ENCODE measurements at places on chromosomes 12 and 14. TPM values are rescaled to one million over a fixed set of nuclear protein-coding genes. Genes with fewer than 3 reads are reported as not detected.

DNA sequence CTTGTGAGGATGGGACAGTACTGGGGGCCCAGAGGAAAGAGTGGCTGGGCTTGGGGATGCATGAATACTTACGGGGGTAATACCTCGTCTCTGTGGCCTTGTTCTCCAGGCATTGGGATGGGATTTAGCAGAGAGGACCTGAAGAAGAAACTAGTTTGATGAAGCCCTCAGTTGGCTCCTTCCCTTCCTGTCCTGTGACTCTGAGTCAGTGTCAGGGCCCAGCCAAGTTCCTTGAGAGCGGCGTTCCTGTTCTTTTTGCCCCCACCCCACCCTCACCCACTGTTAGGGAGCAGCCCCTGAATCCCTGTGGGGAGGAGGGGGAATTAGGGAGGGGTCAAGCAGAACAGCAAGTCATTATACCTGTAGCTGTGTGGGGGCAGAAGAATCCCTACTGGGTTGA is 5.2 kb upstream of the LRP1-AS start:
- DNase-seq, result peak; percentile 82

GRCh38 chr12:46660719-46661109 is 165.1 kb downstream of the SLC38A4 start:
- no peak for DNase-seq

GRCh38 chr14:57323721-57324120 is 55.0 kb downstream of the AP5M1 start:
- no peak for DNase-seq

DNA sequence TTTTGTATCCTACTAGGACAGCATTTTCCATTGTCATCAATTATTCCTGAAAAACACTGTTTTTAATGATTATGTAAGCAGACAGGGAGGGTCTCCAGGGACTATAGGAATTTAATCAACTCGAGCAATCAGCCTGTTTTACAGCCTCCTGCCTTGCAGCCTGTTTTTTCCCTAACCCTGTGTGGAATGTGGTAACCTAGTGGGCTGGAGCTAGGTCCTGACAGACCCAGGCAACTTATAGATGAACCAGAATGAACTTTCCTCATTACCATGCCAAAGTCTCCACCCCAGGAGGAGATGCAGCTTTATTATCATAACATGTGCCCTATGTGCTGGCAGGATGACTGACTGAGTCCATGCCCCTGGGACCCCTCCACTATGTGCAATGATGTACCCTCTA is 375.1 kb downstream of the BMP4 start:
- no peak for DNase-seq

DNA sequence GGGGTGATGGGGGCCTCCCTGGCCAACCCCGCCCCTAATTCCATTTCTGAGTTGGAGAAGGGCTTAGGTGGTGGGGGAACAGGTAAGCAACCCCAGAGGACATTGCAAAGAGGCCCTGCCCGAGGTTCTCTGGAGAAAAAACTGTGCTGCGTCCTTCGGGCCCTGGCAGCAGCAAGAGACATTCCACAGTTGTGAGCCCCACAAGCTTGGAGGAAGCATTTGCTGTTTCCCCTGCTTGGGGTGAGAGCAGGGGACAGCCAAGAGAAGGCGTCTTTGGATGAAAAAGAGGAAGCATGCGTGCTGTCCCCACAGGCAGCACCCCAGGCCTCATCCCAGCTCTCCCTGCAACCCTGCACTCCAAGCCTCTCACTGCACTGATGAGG is 1.3 kb downstream of the BDKRB2 start:
- DNase-seq, result no peak

- DNase-seq, result no peak
These were observed 1.3 kb downstream of the RNASE7 start for GRCh38 chr14:21043387-21043973.

ARHGAP9 gene
- total RNA-seq, result 3.3 TPM

DNA sequence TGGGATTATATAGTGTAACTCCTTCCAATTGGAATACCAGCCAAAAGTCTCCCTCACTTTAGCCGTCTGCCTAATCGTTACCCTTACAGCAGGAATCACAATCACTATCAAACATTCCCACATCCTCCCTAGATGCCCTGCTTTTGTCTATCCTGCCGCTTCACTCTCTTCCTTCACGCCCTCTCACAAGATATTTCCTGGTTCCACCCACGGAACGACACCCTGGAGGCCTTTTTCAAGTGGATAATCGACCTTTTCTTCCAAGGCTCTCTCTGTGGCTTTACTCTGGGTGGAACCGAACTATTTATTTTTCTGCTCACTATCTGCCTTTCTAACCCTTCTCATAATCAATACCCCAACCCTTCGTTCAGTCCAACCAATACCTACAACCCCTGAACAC is 58.9 kb downstream of the MOK start:
- no peak for DNase-seq

- no peak for DNase-seq
These were observed 60.1 kb downstream of the CHST11 start for GRCh38 chr12:104516821-104517220.

- DNase-seq, result no peak
These were observed 12.2 kb downstream of the STAB2 start for GRCh38 chr12:103599274-103599673.

- DNase-seq, result no peak
These were observed 9.0 kb upstream of the NUMB start for GRCh38 chr14:73467377-73467776.

EXOC3L4 gene
- 5.6 TPM for total RNA-seq

DNA sequence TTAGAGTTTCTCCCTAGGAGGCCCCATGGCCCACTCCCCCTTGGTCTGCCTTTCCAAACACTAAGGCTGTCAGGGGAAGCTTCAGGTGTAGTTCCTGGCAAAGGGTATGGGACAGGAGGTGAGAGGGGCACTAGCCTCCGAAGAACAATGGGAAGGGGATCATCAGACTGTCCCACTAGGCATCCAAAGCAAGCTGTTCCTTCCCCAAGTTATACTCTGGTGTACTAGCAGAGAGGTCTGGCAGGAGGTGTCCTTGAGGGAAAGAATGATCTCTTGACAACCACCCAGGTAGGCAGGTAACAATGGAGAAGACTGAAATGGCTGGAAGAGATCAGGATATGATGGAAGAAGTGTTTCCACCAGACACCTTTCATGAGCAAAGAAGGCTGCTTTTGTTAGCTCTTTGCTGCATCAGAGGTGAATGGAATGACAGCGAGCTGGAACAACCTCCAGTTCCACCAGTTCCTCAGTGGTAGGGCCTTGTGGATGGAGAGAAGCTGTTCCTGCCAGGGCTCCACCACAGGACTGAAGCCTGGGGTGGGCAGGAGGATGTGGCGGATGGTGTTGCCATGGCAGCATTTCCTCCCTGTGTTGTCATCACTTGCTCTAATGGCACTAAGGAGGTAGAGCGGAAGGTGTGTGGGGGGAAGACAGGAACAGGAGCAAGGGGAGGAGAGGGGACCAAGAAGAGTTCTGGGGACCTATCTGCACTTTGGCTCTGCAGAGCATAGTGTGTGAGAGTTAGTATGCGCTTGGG is 2.3 kb upstream of the AGAP2 start:
- no peak for DNase-seq

GRCh38 chr12:105933671-105934665 is 204.8 kb downstream of the NUAK1 start:
- DNase-seq, result peak; percentile 77

MEG3 gene
- 43.3 TPM for total RNA-seq

DNA sequence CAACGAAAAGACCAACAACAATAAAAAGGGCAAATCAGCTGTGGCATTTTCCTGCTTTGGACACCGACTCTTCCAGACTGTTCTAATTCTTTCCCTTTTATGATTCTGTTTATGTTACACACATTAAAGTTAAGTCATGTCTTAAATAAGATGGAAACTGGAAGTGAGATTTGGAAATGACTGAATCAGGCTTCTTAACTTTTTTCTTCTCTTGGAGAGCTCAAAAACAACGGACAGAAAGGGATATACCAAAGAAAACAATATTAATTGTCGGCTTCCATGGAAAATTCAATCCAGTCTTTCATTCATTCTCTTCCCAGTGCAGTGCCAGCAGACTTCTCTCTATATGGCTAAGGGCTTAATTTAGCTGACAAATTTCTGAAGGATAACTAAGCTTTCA is 214.9 kb upstream of the DDHD1 start:
- DNase-seq, result no peak

MED13L gene
- total RNA-seq, result 259 TPM

DNA sequence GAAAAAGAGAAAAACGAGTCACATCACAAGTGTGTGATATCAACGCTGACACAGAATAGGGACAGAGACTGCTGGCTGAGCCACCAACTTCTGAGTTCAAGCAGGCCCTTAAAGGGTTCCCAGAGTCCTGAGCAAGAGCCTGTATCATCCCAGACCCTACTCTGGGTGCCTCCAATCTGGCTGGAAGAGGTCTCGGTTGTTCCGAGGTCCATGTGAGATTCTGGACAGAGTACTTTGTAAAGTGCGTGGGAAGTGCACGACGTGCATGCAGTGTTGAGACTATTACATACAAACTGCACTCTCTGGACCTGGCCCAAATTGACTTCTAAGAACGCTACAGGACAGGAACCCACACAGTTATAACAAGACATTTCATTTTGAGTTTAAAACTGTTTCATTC is 40.6 kb downstream of the MOK start:
- DNase-seq, result no peak

DNA sequence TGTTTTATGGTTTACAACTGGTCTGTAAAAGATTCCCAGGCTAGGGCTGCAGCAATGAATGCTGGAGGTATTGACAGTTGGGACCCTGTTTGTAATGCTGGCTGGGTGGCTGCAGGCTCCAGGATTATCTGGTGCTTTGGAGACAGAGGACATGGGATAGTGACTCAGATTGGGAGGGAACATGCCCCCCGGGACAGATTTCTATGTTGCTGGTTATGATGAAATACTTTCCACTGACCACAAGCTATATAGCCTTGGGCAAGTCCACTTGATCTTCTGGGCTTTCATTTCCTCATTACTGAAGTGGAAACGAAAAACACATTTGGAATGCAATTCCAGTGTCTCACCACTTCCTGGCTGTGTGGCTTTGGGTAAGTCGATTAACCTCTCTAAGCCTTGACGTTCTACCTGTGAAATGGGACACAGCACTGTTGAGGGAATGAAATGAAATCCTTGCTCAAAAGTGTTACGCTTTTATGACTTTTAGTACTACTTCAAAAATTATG is 6.3 kb upstream of the TPCN1 start:
- DNase-seq, result peak; percentile 59

DNA sequence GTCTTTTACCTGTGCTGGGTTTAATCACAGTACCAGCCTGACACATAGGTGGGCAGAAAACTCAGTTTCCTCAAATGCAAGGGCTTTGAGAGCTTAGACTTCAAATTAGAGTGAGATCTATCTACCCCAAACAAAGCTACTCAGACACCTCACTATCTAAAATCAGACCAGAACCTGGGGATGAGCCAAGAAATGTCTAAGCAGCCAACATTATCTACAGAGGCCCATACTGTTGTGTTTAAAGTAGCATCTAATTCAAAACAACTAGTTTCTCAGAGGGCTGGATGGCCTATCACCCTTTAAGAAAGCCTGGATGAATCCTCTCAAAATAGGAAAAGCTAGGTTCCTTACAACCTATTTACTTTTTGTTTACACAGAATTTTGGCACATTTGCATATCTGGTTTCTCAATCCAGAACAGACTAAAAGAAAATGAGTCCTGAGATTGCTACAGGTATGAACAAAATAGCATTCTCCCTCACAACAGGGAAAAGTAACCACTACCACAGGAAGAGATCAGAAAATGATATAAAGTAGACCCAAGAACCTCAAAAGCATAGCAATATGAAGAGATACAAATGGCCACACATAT is 142.4 kb downstream of the ZFP36L1 start:
- no peak for DNase-seq

GRIP1 gene
- total RNA-seq, result 19.2 TPM

- DNase-seq, result no peak
These were observed 1.3 kb upstream of the ARHGAP5 start for GRCh38 chr14:32075672-32076277.

DNA sequence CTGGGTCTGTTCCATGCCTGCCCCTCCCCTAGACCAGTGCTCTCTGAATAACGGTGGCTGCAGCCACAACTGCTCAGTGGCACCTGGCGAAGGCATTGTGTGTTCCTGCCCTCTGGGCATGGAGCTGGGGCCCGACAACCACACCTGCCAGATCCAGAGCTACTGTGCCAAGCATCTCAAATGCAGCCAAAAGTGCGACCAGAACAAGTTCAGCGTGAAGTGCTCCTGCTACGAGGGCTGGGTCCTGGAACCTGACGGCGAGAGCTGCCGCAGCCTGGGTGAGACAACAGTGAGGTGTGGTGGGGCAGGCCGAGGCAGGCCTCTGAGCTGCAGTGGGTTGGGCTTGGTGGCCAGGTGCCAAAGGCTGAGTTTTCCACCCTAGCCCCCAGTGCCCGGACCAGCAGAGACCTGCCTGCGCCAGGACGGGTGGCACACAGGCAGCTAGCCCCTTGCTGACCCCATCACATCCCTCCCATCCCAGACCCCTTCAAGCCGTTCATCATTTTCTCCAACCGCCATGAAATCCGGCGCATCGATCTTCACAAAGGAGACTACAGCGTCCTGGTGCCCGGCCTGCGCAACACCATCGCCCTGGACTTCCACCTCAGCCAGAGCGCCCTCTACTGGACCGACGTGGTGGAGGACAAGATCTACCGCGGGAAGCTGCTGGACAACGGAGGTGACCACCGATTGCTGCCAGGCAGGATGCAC is 28.2 kb upstream of the LRP1-AS start:
- DNase-seq, result peak; percentile 92

- DNase-seq, result no peak
These were observed 20.8 kb upstream of the HSPB8 start for GRCh38 chr12:119157978-119158377.

- DNase-seq, result peak; percentile 83
These were observed 33.4 kb upstream of the TXNRD1 start for GRCh38 chr12:104182144-104182543.

GRCh38 chr14:76975051-76975450 is 53.5 kb downstream of the IRF2BPL start:
- DNase-seq, result no peak

- DNase-seq, result no peak
These were observed 5.4 kb upstream of the BCAT1 start for GRCh38 chr12:24954261-24954660.

DNA sequence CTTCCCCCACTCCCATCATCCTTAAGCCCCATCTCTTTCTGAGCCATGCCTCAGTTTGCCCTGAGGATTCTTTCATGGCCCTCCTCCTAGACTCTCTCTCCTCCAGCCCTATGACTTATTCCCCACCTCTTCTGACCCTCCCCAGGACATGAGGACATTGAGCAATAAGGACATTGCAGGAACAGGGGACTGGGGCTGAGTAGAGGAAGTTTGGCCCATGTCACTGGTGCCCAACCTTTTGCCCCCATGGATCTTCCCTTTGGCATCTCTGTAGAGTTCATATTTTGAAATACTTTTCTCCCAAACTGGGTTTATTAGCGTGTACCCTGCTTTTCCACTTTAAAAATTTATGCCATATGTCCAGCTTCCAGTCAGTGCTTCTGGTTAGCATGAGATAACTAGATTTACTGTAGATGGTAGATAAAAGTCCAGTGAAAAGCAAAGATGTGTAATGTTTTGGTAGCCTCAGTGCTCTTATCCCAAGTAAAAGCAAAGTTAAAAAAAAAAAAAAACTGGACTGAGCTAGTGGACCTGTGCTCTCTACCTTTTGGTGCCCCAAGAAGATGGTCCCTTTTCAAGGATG is 6.1 kb upstream of the LRP1-AS start:
- DNase-seq, result no peak

CACNA2D4 gene
- total RNA-seq, result 4.0 TPM

GRCh38 chr14:99947695-99948094 is 117.5 kb upstream of the EVL start:
- peak; percentile 12 for DNase-seq

PPFIBP1 gene
- total RNA-seq, result 69.4 TPM

GRCh38 chr14:36302823-36303222 is 17.6 kb downstream of the MBIP start:
- DNase-seq, result no peak
